ENCODE measurements at places on chromosomes 6 and 20. TPM values are rescaled to one million over a fixed set of nuclear protein-coding genes. Genes with fewer than 3 reads are reported as not detected.

DNA sequence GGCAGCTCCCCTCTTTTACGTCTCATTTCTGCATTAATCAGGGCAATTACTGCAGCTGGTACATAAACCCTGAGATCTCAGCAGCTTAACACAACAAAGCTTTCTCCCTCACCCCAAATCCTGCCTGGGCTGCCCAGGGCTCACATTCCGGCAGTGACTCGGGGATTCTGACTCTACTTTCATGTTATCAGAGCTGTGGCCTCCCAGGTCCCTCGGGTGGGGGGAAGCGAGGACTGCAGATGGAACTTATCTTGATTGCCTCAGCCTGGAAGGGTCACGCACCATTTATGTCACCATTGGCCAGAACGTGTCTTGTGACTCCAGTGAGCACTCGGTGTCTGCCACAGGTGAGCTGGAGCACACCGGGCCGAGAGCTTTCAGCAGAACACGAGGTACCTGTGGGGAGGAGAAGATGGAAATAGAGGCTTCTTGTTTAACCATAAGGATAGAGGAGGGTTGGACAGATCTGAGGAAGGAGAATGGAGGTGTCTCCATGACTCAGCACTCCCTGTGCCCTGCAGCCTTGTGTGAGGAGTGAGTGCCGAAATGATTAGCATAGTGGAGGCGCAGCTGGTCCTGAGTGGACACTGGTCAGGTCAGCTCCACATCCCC, 88.5 kb upstream of the EXOC2 start:
- no peak overlapping the region for H3K4me3 ChIP-seq
- no peak overlapping the region for H3K27ac ChIP-seq

GRCh38 chr6:124661097-124661661, 301.1 kb upstream of the RNF217 start:
- H3K4me3 ChIP-seq, result no peak overlapping the region
- H3K27ac ChIP-seq, result no peak overlapping the region
- no peaks in the 10 kb centered on the region for H3K36me3 ChIP-seq
- no peaks in the 10 kb centered on the region for H3K27me3 ChIP-seq

DNA sequence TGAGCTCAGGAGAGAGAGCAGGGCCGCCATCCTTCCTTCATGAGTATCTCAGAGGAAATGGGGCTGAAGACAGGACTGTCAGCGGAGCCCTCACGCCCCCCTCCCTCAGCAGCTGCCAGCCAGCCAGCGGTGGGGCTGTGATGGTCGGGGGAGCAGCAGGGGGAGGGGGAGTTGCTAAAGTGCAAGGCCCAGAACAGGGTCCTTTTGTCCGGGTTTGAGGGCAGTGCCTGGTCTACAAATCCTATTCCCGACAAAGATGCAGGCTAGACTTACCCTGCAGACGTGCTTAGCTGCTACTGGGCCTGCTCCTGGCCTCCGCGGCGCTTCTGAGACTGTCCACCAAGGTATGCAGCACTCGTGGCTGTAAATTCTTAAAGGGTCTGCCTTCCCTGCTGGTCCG, 593.4 kb upstream of the CDH4 start:
- no peaks in the 10 kb centered on the region for H3K4me1 ChIP-seq
- DNase-seq, result no peak
- H3K4me3 ChIP-seq, result no peak overlapping the region
- no peak overlapping the region for H3K27ac ChIP-seq
- no peaks in the 10 kb centered on the region for H3K27me3 ChIP-seq
- H3K36me3 ChIP-seq, result no peaks in the 10 kb centered on the region

- no peaks in the 10 kb centered on the region for H3K27me3 ChIP-seq
- H3K4me1 ChIP-seq, result no peaks in the 10 kb centered on the region
- DNase-seq, result no peak
- H3K4me3 ChIP-seq, result no peak overlapping the region
- H3K36me3 ChIP-seq, result no peaks in the 10 kb centered on the region
Observed at GRCh38 chr6:69758214-69758613, 38.6 kb downstream of the LMBRD1 start.

The HSPA1L gene
- total RNA-seq, result 0.89 TPM

GRCh38 chr6:7042654-7043545, 64.9 kb upstream of the RREB1 start:
- peak overlapping the region; percentile 33 for H3K27ac ChIP-seq
- no peaks in the 10 kb centered on the region for H3K36me3 ChIP-seq
- H3K4me3 ChIP-seq, result no peak overlapping the region
- H3K27me3 ChIP-seq, result no peaks in the 10 kb centered on the region
- no peak for DNase-seq

- no peak for DNase-seq
- no peaks in the 10 kb centered on the region for H3K27me3 ChIP-seq
- H3K4me3 ChIP-seq, result no peak overlapping the region
- H3K27ac ChIP-seq, result no peak overlapping the region
- H3K4me1 ChIP-seq, result no peaks in the 10 kb centered on the region
- H3K36me3 ChIP-seq, result peaks cover 98% of the 10 kb centered on the region
Observed at GRCh38 chr20:48986899-48987298, 59.2 kb upstream of the CSE1L start.

DNA sequence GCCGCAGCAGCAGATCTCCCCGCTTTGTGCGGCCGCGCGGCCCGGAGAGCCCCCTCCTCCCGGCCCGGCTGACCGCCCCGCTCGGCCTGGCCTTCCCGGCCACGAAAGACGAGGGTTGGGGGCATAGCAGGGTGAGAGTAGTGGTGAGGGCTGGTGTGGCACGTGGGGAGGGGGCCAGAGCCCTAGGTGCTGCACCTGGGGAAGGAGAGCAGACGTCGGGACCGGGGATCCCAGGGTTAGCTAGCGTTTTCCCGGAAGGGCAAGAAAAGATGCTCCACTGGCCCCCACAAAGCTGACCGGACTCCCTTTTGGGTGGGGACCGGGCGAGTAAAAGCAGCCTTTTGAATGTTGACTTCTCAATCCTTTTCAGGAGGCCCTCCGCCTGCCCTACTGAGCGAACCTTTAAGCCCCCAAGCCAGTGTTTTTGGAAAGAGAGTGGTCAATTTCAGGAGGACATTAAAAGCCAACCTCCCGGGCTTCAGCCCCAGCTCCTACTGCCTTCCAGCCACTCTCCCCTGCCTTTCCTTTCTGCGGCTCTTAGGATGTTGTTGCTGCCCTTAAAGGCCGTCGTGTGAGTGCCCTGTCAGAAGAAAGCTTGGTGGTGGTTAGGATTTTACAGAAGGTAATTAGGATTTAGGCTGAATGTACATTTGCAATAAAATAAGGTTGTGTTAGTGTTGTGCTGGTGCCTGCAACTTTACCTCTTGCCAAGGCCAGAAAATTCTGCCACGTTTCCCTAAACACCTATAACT, 648 bp upstream of the BACH2 start:
- H3K27ac ChIP-seq, result peak overlapping the region; percentile 91
- H3K4me1 ChIP-seq, result peaks cover 14% of the 10 kb centered on the region
- peak overlapping the region; percentile 86 for H3K4me3 ChIP-seq
- DNase-seq, result no peak

The GRM1 gene
- total RNA-seq, result not detected

GRCh38 chr20:1490643-1491195, 501 bp downstream of the SIRPB2 start:
- DNase-seq, result no peak
- peaks cover 6% of the 10 kb centered on the region for H3K4me1 ChIP-seq
- peak overlapping the region; percentile 38 for H3K4me3 ChIP-seq
- H3K27me3 ChIP-seq, result no peaks in the 10 kb centered on the region
- H3K27ac ChIP-seq, result peak overlapping the region; percentile 88

The PXT1 gene
- not detected for total RNA-seq

- no peak overlapping the region for H3K27ac ChIP-seq
- no peak for DNase-seq
- no peaks in the 10 kb centered on the region for H3K36me3 ChIP-seq
- H3K4me1 ChIP-seq, result no peaks in the 10 kb centered on the region
- H3K4me3 ChIP-seq, result no peak overlapping the region
- H3K27me3 ChIP-seq, result no peaks in the 10 kb centered on the region
Observed at GRCh38 chr6:48377115-48377514, 266.1 kb upstream of the PTCHD4 start.

The GSTA2 gene
- total RNA-seq, result 35.8 TPM

The COL20A1 gene
- total RNA-seq, result not detected

DNA sequence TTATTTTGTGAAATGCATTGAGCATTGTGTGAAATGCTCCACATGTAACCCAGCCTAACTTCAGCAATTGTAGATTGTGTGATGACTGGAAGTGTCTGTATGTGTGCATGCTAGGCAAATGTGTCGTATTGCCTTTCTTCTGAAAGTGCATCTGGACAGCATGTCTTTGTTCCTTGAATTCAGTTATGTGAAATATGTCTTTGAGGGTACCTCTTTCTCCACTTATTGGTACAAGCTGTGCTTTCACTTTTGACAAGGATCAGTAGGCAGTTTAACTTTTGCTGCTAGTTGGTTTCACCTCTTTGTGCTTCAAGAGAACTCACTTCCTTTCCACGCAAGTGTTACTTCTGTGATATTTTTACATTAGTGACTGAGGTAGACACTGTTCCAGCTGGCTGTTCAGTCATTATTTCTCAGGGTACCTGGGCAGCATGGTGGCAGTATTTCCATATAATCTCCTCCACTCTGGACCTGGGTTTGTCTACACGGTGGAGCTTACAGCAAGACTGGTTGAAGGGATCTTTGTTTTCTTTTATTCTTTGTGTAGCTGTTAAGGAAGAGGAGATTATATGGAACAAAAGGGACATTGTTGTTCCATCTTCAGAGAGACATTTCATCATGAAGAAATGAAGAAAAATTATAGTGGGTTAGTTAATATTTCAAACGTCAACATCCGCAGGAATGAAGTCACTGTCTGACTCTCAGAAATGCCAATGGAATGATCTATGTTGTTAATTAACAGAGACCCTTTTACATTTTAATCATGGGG, 175.4 kb downstream of the UTRN start:
- no peak overlapping the region for H3K4me3 ChIP-seq
- H3K27ac ChIP-seq, result no peak overlapping the region
- H3K4me1 ChIP-seq, result no peaks in the 10 kb centered on the region
- no peaks in the 10 kb centered on the region for H3K27me3 ChIP-seq
- peaks cover 53% of the 10 kb centered on the region for H3K36me3 ChIP-seq
- no peak for DNase-seq

The RNASET2 gene
- 131 TPM for total RNA-seq

The SALL4 gene
- total RNA-seq, result not detected

GRCh38 chr6:110690916-110691315, 124.4 kb downstream of the CDK19 start:
- H3K27me3 ChIP-seq, result no peaks in the 10 kb centered on the region
- no peaks in the 10 kb centered on the region for H3K36me3 ChIP-seq
- no peak overlapping the region for H3K27ac ChIP-seq
- no peak for DNase-seq

- no peak for DNase-seq
- H3K36me3 ChIP-seq, result no peaks in the 10 kb centered on the region
- H3K4me1 ChIP-seq, result no peaks in the 10 kb centered on the region
- no peak overlapping the region for H3K27ac ChIP-seq
Observed at GRCh38 chr20:37439223-37439933, 81.7 kb upstream of the NNAT start.

DNA sequence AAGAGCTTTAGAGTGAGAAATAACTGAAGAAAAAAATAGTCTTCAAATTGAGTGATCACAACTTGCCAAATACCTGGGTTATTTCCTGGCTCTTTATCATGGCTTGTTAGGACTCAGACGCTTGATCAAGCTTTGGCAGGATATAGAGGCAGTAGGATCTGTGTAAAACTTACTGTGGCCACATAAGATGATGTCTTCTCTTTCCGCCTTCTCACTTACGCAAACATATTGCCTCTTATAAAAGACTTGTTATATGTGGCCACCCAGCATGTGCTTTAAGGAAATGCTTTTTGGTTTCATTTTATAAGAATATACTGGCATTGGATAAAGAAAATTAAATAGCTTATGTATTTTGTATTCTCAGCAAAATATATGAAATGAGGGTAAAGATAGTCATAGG, 101.8 kb upstream of the AKIRIN2 start:
- no peaks in the 10 kb centered on the region for H3K27me3 ChIP-seq
- H3K27ac ChIP-seq, result no peak overlapping the region
- no peaks in the 10 kb centered on the region for H3K4me1 ChIP-seq
- H3K36me3 ChIP-seq, result no peaks in the 10 kb centered on the region

DNA sequence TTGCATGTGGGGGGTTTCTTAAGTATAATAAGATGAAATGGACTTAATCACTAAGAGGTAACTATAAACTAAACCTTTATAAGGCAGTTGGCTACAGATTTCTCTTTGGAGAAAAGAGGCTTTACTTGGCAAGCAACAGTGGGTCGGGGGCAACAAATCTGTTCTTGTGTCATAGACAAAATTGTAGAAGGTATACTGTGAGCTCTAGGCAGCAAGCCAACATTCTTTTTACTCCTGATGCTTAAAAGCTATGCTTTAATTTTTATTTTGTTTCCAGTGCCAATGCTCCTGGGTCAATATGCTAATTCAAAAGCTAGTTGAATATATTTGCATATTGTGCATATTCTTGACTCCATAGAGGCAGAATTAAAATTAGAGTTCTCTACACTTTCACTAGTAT, 495.4 kb downstream of the BTBD3 start:
- no peak for DNase-seq
- H3K4me1 ChIP-seq, result no peaks in the 10 kb centered on the region
- no peak overlapping the region for H3K27ac ChIP-seq
- H3K36me3 ChIP-seq, result no peaks in the 10 kb centered on the region
- H3K4me3 ChIP-seq, result no peak overlapping the region

The ZNF334 gene
- total RNA-seq, result 7.2 TPM

The SIRPD gene
- 0.69 TPM for total RNA-seq

DNA sequence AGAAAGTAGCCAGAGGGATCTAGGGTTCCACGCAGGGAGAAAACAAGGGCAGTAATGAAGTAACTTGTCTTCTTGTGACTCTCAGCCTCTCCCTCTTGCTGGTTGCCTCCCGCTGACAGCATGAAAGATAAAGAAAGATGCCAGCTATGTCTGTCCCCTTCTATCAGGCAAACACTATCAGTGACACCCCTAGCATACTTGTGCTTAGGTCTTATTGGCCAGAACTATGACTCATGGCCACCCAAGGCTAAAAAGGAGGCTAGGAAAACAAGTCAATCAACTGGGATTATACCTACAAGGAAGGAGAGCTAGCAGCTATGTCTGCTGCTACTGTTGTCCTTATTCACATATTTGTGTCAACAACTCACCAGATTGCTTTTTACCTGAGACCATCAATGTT, 206.8 kb upstream of the SOX4 start:
- no peak for DNase-seq
- H3K4me1 ChIP-seq, result peaks cover 3% of the 10 kb centered on the region
- no peak overlapping the region for H3K4me3 ChIP-seq
- no peaks in the 10 kb centered on the region for H3K36me3 ChIP-seq

GRCh38 chr6:33426590-33427511, 7.0 kb downstream of the SYNGAP1 start:
- peak overlapping the region; percentile 66 for H3K4me3 ChIP-seq
- H3K27ac ChIP-seq, result peak overlapping the region; percentile 95
- H3K36me3 ChIP-seq, result no peaks in the 10 kb centered on the region
- no peak for DNase-seq
- peaks cover 66% of the 10 kb centered on the region for H3K4me1 ChIP-seq
- H3K27me3 ChIP-seq, result no peaks in the 10 kb centered on the region

The CDH4 gene
- 1.0 TPM for total RNA-seq

DNA sequence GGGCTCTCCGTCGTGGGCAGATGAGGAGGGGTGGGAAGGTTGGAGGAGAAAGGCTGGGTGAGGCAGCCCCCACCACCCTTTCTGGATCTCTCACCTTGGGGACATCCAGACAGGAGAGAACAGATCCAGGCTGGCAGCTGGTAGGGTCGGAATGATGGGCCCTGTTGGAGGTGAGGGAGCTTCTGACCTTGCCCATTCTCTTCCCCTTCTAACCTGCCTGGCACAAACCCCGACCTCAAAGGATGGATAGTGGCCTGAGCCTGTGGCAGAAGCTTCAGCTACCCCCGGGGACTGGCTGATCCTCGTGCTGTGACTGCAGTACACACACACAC, 6.0 kb upstream of the NPBWR2 start:
- peak; percentile 10 for DNase-seq
- no peak overlapping the region for H3K27ac ChIP-seq
- no peaks in the 10 kb centered on the region for H3K36me3 ChIP-seq
- H3K27me3 ChIP-seq, result no peaks in the 10 kb centered on the region

The AGER gene
- total RNA-seq, result 1,325 TPM

All from upper lobe of left lung (tissue), 6 donors.